RWPE1 (cell line): ENCODE measurements at places on chromosomes 1 and 21.

- no peak for DNase-seq
These were observed 93.7 kb downstream of the DHRS3 start for GRCh38 chr1:12524266-12524665.

GRCh38 chr1:176601348-176601747 is 138.4 kb downstream of the PAPPA2 start:
- no peak for DNase-seq

DNA sequence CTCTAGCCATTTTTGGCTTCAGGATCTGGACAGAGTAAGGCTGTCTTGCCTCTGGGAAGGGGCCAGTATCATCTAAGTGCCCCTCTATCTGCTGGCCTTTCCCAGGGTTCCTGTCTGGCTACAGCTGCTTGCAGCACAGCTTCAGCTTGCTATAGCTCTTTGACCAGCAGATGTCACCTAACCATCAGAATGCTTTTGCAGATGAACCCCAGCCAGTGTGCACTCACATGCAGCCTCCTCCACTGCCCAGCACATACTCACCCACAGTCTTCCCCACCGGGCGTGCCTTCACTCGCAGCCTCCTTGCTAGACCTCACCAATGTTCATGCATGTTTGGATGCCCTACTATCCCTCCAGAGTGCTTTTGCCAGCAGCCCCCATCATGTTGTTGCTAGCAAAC is 769.0 kb downstream of the BRINP3 start:
- no peak for DNase-seq

- DNase-seq = no peak
These were observed 97.7 kb upstream of the IRF2BP2 start for GRCh38 chr1:234707641-234708040.

DNA sequence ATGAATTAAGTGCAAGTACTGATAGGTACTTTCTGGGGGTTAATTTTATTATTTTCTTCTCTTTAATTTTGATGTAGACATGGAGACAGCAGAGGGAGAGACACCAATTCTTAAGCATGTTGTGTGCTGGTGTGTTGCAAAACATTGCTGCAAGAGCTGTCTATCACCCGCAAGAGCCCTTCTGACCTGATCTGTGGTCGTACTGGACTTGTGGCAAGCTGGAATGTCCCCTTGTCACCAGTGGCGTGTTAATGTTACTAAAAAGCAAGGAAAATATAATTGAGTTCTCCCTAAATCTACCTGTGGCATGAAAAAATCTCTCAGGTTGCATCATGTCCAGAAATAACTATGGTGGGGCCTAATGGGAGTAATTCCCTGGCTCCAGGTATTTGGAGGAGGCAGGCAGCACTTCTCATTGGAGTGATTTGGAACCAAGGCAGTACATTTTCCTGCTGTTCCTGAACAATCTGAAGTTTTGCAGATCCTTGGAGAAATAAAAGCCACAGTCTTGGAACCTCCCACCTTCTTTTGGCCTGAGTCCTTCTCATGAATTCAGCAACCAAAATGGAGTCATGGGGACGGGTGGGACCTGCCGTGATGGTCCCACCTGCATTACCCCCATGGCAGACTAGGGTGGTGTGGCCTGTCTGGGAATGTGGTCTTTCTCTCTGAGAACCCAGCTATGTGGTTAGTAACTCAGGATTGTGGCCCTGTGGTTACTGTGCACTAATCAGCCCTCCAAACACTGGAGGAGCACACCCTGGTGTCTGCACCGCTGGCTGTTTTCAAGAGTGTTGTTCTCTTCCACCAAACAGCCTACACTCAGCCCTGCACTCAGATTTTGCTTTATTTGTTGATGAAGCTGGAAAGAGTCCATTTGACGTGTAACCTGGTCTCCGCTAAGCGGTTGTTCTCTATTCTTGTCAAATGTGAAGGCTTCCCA is 57.4 kb downstream of the GALNT2 start:
- no peak for DNase-seq

- no peak for DNase-seq
These were observed 62.5 kb upstream of the BACH1 start for GRCh38 chr21:29236201-29236600.

DNA sequence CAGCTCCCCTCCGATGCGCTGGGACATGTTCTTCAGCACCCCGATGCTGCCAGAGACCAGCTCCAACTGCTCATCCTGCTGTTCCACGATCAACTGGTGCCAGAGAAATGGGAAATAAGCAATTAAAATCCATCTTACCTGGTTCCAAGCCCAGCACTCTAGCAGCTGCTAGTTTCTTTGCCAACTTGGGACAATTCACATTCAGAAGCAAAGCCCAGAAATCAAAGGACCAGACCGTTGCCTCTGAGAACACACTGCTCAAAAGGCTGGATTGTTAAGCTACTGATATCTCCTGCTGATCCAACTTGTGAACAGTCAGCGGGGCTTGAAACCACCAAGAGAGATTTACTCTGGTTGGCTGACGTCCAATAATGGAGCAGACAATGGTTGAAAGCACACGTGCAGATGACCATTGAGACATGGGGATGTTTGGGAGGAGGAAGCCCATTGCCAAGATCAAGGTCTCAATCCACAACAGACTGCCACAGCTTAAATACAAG is 34.4 kb downstream of the STX6 start:
- no peak for DNase-seq

DNA sequence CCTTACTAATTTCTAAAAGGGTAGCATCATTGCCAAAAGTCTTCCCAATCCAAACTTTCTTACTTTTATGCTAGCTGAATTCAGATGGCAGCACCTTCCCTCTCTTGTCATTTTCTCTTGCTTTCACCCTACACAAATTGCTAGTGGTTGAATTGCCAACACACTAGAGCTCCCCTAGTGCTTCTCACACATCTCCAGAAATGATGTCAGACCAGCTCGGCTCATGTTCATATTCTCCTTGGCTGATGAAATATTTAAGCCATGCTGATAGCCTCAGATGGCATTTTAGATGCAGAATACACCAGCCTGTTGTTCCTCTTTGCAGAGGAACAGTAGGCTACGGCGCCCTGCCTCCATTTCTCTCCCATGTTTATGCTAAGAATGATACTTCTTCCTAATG is 256.9 kb downstream of the PTBP2 start:
- DNase-seq = no peak

DNA sequence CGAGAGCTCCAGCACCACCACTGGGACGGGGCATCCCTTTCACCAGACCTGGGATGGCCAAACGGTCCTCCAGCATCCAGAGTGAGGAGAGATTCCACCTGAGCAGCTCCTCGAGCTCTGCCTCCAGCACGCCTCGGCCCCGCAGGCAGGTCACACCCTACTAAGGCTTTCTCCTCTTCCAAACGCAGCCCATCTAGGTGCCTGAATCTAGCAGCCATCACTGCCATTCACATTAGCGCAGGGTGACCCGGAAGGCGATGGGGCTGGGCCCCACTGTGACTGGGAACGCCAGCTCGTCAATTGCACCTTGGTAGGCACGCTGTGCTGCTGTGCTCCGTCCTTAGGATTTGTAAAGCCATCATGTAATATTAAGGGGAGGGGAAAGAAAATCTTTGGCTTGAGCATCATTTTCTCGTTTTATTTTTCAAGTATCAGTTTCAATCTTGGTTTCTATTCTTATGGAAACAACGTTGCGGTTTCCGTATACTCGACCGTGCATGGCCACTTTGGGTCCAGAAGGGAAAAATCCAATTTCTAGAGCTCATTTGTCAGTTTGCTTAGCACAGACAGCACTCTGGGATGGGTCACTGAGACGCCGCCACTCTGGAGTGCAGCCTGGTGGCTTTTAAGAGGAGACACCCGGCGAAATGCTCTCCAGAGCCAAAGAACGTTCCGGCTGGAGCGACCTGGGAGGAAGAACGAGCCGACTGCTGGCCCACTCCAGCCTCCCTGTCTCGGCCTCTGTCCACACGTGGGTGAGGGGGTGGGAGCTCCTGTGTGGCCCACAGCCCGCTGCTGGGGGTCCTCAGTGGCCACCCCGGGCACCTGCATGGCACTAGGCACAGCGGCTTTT is 173.6 kb downstream of the PRDM16 start:
- DNase-seq = no peak

GRCh38 chr21:29074783-29075182 is 1.3 kb upstream of the CCT8 start:
- DNase-seq = no peak

DNA sequence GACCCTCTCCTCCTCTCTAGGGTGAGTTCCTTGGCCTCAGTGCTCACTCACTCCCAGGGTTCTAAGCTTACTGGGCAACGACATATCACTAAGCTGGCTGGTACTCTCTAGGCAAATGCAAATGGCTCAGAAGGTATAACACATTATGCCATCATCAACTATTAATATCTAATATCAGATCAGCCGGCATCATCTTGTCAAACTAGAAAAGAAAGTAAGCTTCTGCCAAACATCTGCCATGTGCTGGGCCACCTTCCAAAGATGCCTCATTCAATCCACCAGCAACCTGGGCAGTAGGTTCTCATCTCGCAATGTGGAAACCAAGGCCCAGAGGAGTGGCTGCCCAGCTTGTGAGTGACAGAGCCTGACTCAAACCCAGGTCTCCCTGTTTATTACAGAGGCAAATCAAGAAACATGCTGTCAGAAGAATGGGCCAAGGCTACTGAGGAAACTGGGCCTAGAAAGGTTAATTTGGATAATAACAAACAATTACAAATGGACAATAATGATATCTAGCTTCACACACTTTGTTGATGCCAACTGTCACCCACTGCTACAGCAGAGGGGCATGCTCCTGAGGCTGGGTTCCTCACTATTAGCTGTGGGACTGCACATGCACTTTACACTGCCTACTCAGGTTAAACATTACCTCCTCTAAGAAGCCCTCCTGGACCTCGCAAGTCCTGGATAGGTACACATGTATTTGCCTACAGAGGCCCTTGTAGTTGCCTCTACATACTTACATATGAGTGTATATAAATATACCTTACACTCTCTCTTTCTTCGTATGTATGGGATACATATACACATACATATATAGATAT is 183.3 kb upstream of the JUN start:
- no peak for DNase-seq

DNA sequence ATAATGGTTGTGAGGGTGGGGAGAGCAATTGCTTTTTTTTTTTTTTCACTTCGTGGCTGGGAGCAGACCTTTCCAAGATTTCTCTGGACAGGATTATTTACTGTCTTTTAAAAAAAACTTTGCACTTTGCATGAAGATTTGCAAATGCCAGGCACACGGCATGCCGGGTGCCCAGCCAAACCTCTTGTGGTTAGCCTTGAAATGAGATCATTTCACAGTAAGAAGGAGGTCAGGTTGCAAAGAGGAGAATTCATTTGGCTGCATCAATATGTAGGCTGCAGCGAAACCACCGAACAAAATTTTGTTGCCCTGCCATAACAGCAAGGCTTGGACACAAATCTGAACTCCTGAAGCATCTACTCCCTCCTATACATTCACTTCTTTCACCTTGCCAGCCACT is 36.5 kb upstream of the KCND3 start:
- DNase-seq = no peak

GRCh38 chr21:26280775-26281174 is 110.2 kb upstream of the APP start:
- no peak for DNase-seq

DNA sequence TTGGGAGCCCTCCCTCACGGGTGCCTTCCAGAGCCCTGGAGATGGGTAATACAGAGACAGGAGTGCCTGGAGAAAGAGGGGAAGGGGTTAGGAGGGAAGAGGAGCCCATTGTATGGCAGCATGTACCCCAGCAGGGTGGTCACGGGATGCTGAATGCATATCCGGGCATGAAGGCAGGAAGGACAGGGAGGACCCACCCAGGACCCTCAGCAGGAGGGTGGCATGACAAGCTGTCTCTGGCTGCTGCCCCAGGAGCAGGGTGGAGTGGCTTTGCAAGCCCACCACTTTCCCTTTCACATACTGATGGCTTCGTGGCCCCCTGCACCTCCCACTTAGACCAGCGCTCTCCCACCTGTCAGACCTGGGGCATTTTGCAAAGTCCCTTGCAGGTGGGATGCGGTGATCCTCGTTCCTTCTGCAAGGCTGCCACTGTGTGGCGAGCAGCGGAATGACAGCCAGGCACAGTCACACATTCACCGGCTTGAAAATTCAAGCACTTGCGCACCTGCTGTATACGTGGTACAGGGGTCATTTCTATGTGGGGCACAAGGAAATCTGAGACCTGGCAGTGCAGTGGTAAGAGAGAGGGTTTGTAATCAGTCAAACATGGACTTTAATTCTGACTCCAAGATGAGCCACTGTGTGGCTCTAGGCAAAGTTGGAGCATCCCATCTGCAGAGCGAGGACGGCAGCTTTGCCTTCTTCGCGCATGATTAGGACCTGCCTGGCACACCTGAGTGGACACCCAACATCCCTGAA is 53.2 kb upstream of the TMEM51 start:
- peak; percentile 59 for DNase-seq

DNA sequence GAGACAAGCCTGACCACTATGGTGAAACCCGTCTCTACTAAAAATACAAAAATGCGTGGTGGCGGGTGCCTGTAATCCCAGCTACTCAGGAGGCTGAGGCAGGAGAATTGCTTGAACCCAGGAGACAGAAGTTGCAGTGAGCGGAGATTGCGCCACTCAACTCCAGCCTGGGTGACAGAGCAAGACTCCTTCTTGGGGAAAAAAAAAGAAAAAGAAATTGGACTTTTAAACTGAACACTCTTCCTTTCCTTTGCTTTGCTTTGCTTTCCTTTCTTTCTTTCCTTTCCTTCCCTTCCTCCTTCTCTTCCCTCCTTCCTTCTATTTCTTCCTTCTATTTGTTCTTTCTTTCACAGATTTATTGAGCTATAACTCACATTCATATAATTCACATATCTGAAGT is 43.3 kb upstream of the PUM1 start:
- DNase-seq = no peak

DNA sequence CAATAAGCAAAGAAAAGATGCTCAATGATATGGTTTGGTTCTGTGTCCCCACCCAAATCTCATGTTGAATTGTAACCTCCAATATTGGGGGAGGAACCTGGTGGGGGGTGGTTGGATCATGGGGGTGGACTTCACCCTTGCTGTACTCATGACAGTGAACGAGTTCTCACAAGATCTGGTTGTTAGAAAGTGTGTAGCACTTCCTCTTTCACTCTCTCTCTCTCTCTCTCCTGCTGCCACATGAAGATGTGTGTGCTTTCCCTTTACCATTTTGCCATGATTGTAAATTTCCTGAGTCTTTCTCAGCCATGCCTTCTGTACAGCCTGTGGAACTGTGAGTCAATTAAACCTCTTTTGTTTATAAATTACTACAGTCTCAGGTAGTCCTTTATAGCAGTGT is 248.4 kb downstream of the HHIPL2 start:
- no peak for DNase-seq

DNA sequence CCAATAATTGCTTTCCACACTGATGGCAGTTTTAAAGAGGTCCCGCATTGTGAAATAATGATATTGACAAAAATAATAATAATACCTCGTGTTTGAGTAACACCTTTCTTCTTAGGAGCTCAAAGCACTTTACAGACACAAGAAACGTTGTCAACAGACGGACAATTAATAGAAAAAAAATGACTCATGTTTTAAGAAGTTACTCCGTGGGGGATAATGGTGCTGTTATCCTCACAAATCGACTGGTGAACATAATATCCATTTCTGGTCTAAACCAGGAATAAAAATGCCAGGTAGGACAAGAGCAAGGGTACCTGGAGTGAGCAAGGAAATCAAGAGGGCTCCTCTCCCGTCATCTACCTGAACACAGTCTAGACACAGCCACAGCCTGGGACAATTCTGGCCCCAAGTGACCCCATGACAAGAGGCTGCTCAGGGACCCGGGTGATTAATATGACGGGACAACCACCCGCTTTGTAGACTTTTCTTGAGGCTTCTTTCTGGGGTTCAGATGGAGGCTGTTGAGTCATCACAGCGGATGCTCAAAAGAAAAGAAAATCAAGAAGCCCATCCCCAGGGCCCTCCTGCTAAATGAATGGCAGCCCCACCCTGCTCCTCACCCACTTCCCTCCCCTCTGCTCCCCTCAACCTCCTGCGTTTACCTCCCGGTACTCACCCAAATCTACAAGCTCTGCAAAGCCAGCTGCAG is 146.2 kb upstream of the IRF2BP2 start:
- no peak for DNase-seq
